ENCODE measurements at places on chromosomes 2 and 18. TPM values are rescaled to one million over a fixed set of nuclear protein-coding genes. Genes with fewer than 3 reads are reported as not detected.

DNA sequence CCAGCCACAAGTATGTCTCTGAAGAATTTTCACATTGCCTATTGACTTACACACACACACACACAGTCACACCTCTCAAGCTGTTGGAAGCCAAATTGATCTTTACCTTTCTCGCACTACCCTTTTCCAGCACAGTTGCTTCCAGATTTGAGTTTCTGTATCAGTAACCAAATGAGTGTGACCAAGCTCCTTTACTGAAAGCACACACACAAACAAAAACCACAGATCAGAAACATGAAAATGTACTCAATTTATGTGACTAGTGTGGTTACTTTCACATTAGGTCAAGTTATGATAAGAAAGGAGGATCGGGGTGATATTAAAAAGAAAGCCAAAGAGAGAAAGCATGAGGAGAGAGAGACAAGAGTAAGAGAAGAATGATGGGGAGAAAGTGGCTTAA lies 993.9 kb upstream of the POU3F3 start:
- no peaks in the 10 kb centered on the region for H3K36me3 ChIP-seq
- H3K4me3 ChIP-seq: no peak overlapping the region
- no peaks in the 10 kb centered on the region for H3K4me1 ChIP-seq

DNA sequence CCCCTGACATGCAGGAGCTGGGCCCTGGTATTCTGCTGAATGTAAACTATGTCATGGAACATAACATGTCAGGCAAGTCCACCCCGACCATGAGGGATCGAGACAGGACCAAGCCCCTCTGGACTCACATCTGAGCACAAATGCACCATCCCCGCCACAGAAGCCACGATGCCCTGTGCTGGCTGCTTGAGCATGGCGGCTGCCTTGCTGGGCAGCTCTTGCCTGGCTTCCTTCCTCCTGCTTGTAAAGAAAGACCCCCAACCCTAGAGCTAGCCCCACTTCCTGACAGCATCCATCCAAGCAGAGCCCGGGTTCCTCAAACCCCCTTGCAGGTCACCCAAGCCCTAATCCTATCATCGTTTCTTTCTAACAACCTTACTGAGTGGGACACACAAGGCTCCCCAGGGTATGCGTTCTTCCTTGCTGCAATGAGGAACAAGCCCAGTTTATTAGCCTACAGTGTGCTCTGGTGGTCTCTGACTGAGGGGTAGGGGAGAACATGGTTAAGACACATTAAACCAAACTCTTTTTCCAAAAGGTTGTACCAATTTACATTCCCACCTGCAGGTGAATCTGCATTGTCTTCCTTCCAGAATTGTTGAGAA lies 26.6 kb downstream of the PTPN18 start:
- no peaks in the 10 kb centered on the region for H3K36me3 ChIP-seq
- H3K27ac ChIP-seq: no peak overlapping the region
- H3K27me3 ChIP-seq: no peaks in the 10 kb centered on the region
- no peak overlapping the region for H3K4me3 ChIP-seq
- no peak for DNase-seq

Gene HJURP
- 49.3 TPM for polyA plus RNA-seq

Gene FHL2
- polyA plus RNA-seq: 64.3 TPM

Gene GATA6
- not detected for polyA plus RNA-seq

DNA sequence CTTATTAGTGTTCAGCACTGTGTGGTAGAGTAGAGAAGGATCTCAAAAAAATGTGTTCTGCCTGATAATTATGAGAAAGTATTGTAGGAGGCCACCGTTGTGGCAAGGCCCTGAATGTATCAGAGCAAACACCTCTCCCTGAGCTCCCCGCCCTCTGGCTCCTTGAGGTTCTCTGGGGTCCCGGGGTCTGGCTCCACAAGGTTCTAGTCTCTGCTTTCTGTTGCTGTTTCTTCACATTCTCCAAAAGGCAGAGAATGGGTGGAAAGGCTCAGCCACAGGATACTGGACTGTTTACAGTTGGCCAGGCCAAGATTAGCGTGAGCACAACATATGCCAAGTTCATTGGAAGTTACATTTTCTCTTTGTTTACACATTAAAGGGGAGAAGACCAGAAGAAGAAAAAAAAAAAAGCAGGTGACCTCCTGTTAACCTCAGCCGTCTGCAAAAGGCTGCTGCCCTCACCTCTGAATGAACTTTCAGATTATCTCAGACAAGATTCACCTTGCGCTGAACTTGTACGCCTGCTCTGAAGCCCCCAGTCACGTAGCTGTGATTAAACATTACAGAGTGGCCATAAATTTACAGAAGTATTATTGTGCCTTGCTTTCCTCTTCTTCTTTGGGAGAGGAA lies 56.6 kb upstream of the CYP26B1 start:
- no peaks in the 10 kb centered on the region for H3K27me3 ChIP-seq
- no peak for DNase-seq
- H3K27ac ChIP-seq: no peak overlapping the region
- H3K36me3 ChIP-seq: no peaks in the 10 kb centered on the region

DNA sequence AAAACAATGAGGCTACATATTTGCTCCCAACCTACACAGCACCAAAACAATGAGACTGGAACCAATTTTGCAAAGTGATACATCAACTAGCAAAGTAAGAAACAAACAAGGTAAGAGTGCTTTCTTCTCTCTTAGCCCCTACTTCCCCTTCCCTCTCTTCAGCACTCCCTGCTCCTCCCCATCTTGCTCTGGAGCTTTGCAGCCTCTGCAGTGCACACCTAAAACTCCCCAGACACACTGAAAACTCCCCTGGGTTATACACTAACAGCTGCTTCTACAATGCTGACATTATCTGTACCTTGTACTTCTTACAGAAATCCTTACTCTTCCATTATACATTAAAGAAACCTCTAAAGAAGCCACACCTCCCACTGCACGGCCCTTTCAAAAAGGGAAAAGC lies 93.7 kb downstream of the RBMS1 start:
- no peaks in the 10 kb centered on the region for H3K36me3 ChIP-seq
- no peak overlapping the region for H3K27ac ChIP-seq
- DNase-seq: no peak
- no peak overlapping the region for H3K4me3 ChIP-seq

Gene GREB1L
- 1.6 TPM for polyA plus RNA-seq

Gene NRBP1
- 145 TPM for polyA plus RNA-seq

GRCh38 chr18:49621301-49621700 lies 59.4 kb downstream of the LIPG start:
- no peaks in the 10 kb centered on the region for H3K4me1 ChIP-seq
- no peaks in the 10 kb centered on the region for H3K36me3 ChIP-seq
- no peaks in the 10 kb centered on the region for H3K27me3 ChIP-seq
- no peak for DNase-seq

DNA sequence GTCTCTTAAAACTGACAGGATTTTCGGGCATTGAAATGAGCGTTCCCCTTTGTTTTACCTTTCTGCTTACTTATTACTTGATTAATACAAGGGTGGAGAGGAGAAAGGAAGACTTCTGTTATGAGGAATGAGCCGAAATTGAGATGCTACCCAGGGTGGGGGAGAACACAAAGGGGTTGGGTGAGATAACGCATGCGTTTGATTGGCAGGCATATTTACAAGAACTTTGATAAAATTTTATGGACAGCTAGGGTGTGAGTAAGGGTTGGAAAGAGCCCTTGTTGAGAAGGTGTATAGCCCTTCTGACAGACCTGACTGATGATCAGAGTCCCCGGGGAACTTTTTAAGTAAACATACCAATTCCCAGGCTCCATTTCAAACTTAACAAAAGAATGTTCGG lies 1.8 kb downstream of the RNF138 start:
- H3K36me3 ChIP-seq: peaks cover 10% of the 10 kb centered on the region
- peak overlapping the region; percentile 84 for H3K4me3 ChIP-seq
- H3K4me1 ChIP-seq: no peaks in the 10 kb centered on the region

Gene AQP12B
- not detected for polyA plus RNA-seq

GRCh38 chr2:9735335-9735734 lies 104.5 kb upstream of the YWHAQ start:
- H3K4me1 ChIP-seq: no peaks in the 10 kb centered on the region
- H3K27ac ChIP-seq: no peak overlapping the region
- no peaks in the 10 kb centered on the region for H3K36me3 ChIP-seq
- H3K27me3 ChIP-seq: no peaks in the 10 kb centered on the region

DNA sequence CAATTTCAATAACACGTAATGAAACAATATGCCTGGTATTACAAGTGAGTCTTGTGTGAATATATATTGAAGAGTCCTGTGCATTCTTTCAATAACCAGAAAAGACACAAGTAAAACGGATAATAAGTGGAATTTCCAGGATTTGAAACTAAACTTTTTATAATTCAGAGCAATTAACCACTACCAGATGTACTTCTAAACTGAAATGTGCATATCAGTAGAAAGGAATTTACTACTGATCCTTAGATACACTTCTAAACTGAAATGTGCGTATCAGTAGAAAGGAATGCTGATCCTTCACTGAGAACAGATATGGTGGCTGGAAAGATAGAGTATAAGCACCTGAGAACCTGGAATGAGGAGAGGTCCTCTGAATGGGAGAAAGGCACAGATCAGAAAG lies 470.9 kb upstream of the SPHKAP start:
- no peaks in the 10 kb centered on the region for H3K4me1 ChIP-seq
- no peak overlapping the region for H3K4me3 ChIP-seq
- H3K27me3 ChIP-seq: no peaks in the 10 kb centered on the region
- DNase-seq: no peak

Gene FBLN7
- 0.88 TPM for polyA plus RNA-seq

DNA sequence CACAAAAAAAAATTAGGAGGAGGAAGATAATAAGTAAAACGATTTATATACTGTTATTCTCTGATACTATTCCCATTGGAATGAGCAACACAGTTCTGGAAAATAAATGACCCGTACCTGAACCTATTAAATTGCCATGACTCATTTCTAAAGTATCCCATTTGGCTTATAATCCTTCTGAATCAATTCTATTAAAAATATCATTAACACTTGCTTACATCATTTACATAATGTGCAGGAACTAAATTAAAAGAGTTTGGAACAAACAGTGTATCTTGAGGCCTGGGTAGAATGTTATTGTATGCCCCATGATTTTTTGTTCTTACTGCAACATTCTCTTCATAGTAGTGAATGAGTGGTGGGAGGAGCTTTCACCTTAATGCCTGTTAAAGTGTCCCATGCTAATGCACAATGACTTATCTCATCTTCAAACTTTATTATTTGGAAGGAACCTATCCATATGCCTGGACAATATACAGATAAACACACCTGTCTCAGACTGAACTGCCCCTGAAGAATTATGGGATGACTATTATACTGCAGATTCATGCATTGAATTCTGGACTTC lies 549.9 kb upstream of the ACVR2A start:
- no peaks in the 10 kb centered on the region for H3K4me1 ChIP-seq
- H3K27ac ChIP-seq: no peak overlapping the region
- no peak overlapping the region for H3K4me3 ChIP-seq
- no peak for DNase-seq

- DNase-seq: no peak
- no peaks in the 10 kb centered on the region for H3K27me3 ChIP-seq
- no peak overlapping the region for H3K4me3 ChIP-seq
- H3K36me3 ChIP-seq: no peaks in the 10 kb centered on the region
Measured at GRCh38 chr2:217880891-217881290, 121.9 kb downstream of the TNS1 start.

- no peak overlapping the region for H3K4me3 ChIP-seq
- H3K36me3 ChIP-seq: no peaks in the 10 kb centered on the region
- H3K27me3 ChIP-seq: no peaks in the 10 kb centered on the region
- no peaks in the 10 kb centered on the region for H3K4me1 ChIP-seq
Measured at GRCh38 chr2:150207979-150208378, 279.5 kb downstream of the RND3 start.

DNA sequence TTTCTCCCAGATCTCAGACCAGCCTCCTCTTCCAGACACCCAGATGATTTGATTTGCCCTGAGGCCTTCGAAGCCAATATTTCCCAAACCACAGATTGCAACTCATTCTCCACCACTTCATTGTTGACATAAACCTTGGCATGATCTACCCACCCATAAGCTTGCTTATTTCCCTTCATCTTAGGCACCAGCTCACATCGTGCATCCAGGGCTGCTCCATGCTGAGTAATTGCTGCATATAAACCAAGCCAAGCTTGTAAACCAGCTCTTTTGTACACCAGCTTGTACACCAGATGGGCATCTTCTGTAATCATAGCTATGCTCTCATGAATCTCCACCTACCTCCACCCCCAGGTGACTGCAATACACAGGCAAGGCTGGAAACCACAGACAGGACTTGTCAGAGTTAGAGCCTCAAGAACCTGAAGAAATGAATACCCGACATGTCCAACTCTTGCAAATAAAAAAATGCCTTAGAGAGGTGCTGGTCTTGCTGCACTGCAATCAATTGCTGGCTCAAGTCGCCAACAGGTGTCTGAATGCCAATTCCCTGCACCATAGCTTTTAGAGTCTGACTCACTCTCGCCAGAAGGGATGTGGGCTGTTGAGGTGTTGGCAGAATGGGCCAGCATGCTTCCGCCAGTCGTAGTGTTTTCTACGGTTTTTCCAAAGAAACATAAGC lies 31.5 kb downstream of the TRABD2A start:
- peaks cover under 1% of the 10 kb centered on the region for H3K27me3 ChIP-seq
- DNase-seq: no peak
- H3K4me3 ChIP-seq: no peak overlapping the region
- H3K27ac ChIP-seq: no peak overlapping the region
- H3K4me1 ChIP-seq: no peaks in the 10 kb centered on the region
- no peaks in the 10 kb centered on the region for H3K36me3 ChIP-seq

GRCh38 chr2:207993151-207993763 lies 32.1 kb downstream of the PLEKHM3 start:
- no peaks in the 10 kb centered on the region for H3K4me1 ChIP-seq
- no peak overlapping the region for H3K27ac ChIP-seq
- H3K27me3 ChIP-seq: no peaks in the 10 kb centered on the region
- DNase-seq: no peak
- H3K36me3 ChIP-seq: no peaks in the 10 kb centered on the region

Gene C2orf15
- 3.0 TPM for polyA plus RNA-seq

- H3K36me3 ChIP-seq: no peaks in the 10 kb centered on the region
- no peak for DNase-seq
- no peaks in the 10 kb centered on the region for H3K27me3 ChIP-seq
- no peaks in the 10 kb centered on the region for H3K4me1 ChIP-seq
- H3K27ac ChIP-seq: no peak overlapping the region
- H3K4me3 ChIP-seq: no peak overlapping the region
Measured at GRCh38 chr18:9854801-9855676, 30.7 kb upstream of the TXNDC2 start.

- peaks cover 2% of the 10 kb centered on the region for H3K27me3 ChIP-seq
- H3K4me1 ChIP-seq: no peaks in the 10 kb centered on the region
- no peak overlapping the region for H3K4me3 ChIP-seq
- no peaks in the 10 kb centered on the region for H3K36me3 ChIP-seq
Measured at GRCh38 chr2:117091041-117091837, 723.3 kb upstream of the DDX18 start.

All from H1 (cell line).